Activated CD4-positive, alpha-beta T cell treated with anti-CD3 and anti-CD28 coated beads for 4 hours (primary cell): ENCODE measurements at places on chromosomes 5 and 9.

- DNase-seq = no peak
Measured at GRCh38 chr5:6749026-6749716, 35.9 kb downstream of the TENT4A start.

DNA sequence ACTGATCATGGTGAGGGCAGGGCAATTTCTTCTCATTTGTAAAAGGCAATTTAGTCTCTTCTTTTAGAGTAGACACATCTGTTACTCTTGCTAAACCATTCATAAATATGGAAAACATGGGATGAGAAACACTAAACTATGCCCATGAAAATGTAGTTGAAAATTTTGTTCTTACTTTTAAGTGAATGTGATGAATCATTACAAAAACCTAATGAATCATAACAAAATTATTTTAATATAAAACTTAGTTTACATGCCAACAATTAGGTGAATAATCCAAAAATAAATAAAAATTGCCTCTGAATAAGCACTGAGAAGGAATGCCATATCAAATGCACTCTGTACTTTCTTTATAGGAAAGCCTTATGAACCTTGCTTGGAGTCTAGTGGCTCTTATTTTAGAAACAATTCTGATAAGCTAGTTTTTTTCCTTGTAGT lies 297.7 kb upstream of the EFNA5 start:
- no peak for DNase-seq

GRCh38 chr5:36334315-36334714 lies 32.6 kb upstream of the RANBP3L start:
- DNase-seq = no peak

DNA sequence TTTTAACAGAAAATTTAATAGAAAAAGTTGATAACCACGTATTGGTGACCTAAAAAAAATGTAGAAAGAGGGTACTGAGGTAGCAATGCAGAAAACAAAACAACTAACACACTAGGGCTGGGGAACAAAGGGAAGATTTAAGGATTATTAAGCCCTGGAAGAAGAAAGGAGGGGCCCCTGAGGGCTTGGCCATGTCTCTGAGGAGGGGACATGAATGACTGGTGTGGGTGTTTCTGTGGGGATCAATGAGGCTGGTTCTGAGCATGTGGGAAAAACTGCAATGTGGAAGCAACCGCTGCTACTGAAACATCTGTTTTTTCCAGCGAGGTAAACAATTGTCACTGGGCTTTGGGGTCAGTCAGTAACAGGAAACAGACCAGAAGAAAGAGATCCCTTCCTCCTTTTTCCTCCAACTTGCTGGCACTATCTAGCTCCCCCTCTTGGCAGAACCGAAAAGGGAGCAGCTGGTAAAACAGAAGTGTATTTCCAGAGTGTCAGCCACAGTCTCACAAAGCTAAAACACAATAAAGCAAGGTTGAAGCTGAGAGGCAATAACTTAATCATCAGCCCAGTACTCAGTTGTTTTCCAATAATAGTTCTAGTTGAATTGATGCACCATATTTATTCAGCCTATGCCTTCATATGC lies 48.3 kb downstream of the ATPSCKMT start:
- no peak for DNase-seq

DNA sequence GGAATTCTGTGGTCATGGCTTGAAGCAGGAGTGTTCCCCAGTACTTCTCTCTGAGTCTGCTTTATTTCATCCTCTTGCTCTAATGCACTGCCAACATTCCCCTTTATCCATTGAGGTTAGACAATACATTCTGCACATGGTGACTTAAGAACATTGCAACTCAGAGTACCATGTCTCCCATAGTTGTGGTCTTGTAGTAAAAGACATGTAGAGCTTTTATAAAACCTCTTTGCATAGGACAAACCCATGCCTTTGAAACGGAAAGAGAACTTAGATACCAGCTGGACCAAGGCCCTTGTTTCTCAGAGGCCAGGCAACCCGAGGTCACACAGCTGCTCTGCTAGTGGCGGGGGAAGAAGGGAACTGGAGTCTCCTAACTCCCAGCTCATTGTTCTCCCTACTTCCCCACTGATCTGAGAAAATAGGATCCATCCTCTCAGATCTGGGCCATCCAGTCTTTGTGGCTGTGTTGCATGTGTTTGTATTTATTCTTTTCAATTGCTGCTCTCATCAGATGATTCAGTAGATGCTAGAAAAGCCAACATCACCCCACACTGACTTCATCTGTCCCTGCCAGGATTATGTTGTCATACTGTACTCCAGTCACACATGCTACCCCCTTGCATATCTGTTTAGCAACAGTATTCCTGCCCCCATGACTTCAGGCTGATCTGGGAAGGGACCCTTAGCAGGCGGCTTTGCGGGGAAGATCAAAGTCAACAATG lies 236.9 kb downstream of the SAXO1 start:
- no peak for DNase-seq
